ENCODE measurements at places on chromosomes 1 and 21. TPM values are rescaled to one million over a fixed set of nuclear protein-coding genes. Genes with fewer than 3 reads are reported as not detected.

- no peak for DNase-seq
Observed at GRCh38 chr1:160007577-160008200, 24.1 kb downstream of the PIGM start.

TSPEAR gene
- total RNA-seq: not detected

DTL gene
- 1.2 TPM for total RNA-seq

DNA sequence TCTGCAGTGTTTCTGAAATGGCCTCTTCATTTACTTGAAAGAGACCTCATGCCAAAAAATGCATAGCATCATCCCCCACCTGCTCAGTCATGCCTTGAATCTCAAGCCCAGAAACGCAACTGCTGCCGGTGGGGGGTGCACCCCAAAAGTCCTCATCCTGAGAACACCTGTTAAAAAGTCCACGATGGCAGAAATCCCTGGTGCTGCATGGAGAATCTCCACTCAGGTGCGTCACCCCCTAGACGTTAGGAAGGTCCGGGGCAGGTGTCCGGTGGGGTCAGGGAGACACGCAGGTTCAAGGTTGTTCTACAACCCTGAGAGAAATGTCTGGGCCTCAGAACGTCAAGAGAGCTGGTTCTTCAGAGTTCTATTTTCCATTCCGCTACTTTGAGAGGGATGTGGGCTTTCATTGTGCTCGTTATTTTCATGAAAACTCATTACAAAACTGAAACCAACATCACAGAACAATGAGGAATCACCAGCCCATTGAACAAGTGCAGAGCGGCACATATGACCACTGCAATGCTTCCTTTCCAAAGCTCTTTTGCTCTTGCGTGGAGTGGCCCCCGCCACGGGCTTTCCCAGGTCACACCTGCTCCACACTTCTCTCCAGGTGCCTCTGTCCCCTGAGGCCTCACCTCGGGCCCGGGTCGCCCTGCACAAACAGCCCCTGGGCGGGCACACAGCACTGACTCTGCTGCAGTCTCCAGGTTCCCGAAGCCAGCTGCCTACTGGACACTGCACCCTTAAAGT is 201.9 kb downstream of the TOMM20 start:
- DNase-seq: no peak

- no peak for DNase-seq
Observed at GRCh38 chr1:109243221-109243620, 6.1 kb upstream of the CELSR2 start.

DNA sequence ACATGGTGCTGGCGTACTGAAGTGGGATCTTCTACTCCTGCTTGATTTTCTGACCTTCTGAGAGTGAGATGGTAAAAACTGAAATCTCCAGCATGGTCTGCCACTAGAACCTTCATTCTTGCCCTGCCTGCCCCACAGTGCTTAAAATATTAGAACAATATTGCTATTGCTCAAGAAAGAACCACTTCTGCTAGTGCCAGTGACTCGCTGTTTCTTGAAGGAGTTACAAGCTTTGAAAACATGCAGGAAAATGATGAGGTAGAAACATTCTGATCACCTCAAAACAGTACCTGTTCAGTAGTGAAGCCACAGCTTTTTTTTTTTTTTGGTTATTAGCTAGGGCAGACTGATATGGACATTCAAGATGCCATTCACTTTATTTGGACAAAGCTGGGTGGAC is 95.3 kb downstream of the BACH1 start:
- no peak for DNase-seq

GRCh38 chr1:32247983-32248889 is 1.2 kb downstream of the FAM167B start:
- peak; percentile 59 for DNase-seq

NEXN gene
- total RNA-seq: 0.26 TPM

DNA sequence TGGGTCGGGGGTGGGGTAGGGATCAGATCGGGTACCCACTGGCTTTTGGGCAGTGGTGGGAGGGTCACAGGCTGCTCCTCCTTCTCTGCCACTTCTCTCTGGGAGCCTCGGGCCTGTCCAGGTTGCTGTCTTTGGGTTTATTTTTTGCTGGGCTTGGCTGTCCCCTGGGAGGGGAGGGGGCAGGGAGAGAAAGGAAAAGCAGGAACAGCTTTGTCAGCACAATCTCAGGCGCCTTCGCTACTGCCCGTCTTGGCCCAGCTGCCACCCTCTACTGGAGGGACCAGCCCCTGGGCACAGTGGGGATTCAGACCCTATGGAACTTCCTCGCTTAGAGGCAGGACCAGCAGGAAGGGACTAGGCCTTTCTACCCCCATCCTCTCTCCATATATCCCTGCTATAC is 8.4 kb downstream of the KCNQ4 start:
- no peak for DNase-seq

- DNase-seq: no peak
Observed at GRCh38 chr1:30901798-30902581, 6.6 kb downstream of the SDC3 start.

DNA sequence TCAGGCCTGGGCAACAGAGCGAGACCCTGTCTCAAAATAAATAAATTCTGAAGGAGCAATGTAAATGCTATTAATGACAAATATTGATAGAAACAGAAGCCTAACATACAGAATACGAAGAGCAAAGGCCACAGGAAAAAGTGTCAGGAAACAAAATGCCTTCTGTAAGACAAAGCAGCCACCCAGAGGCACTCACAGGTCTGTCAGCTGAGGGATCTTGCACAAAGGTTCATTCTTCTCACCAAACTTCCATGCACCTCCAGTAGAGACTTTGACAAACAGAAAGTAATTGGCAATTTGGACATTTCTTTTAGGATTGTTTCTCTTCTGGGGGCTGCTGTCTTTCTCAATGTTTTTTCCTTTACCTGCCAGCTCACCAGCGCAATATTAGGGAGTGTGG is 1.2 kb upstream of the ALDH9A1 start:
- no peak for DNase-seq

LGR6 gene
- total RNA-seq: 1.5 TPM

- DNase-seq: no peak
Observed at GRCh38 chr1:158002631-158003405, 9.4 kb downstream of the KIRREL1 start.

GRCh38 chr1:77536813-77537212 is 145.6 kb downstream of the ZZZ3 start:
- DNase-seq: no peak

DNA sequence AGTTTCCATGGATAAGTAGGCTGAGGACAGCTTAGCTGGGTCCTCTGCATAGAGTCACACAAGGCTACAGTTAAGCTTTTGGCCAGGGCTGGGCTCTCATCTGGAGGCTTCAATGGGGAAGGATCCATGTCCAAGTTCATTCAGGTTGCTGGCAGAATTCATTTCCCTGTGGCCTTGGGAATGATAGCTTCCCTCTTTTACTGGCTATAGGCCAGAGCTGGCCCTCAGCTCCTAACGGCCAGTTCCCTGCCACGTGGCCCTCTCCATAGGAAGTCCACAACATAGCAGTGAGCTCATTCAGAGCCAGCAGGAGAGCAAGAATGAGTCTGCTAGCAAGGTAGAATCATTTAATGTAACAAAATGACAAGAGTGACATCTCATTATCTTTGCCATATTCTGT is 15.1 kb upstream of the PODN start:
- DNase-seq: no peak

DNA sequence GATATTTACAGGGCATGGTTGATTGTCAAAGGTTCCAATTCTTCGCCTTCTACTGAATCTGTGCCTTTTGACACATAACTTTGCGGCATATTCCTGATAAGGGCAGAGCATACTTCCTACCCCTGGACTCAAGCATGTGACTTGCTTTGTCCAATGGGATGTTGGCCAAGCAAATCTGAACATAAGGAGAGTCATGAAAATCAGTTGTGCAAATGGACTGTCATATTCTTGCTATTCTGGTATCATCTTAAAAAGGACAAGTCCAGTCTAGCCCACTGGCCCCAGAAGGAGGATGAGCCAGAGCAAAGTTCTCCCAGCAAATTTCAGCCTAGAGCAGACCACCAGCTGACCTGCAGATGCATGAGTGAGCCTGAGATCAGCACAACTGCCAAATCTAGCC is 41.0 kb upstream of the MUTYH start:
- no peak for DNase-seq

DNA sequence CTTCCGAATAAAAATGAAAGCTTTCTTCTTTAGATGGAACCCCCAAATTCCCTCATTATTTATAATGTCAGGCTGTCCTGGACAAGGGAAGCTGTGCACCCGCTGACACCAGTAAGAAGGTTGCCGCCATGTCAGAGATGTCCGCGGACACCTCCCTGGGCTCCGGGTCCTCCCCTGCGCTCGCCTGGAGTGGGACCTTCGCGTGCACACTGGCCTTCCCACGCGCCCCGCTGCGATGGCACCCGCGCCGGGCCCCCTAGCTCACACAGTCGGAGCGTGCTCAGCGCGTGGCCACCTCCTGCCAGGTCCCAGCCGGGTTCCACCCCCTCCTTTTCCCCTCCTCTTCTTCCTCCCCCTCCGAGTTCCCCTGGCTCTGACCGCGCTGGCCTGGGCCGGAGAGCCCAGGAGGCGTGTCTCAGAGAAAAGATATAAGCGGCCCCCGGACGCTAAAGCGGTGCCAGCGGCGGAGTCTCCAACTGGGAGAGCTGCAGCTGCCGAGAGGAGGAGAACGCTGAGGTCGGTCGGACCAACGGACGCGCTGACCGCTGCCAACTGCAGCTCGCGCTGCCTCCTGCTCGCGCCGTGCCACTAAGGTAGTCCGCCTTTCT is at the start of gene G0S2:
G0S2 (plus strand) TSS at position 456 of the 608 bp plus-strand sequence. CDS start 273 bp downstream, outside the sequence.
- no peak for DNase-seq

LMX1A gene
- not detected for total RNA-seq

DNA sequence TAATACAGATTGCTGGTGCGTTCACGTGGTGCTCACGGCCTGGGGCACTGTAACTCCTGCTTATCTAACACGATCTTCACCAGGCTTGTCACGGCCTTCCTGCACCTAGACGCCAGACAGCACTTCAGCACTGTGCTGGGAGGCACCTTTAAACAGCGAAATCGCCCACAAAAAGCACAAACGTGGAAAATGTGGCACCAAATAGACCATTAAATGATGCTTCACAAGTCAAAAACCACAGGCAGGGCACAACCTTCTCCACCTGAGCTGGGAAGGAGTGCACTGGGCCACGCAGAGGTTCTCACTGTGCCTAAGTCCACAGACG is 20.0 kb downstream of the IBA57 start:
- DNase-seq: no peak

DNA sequence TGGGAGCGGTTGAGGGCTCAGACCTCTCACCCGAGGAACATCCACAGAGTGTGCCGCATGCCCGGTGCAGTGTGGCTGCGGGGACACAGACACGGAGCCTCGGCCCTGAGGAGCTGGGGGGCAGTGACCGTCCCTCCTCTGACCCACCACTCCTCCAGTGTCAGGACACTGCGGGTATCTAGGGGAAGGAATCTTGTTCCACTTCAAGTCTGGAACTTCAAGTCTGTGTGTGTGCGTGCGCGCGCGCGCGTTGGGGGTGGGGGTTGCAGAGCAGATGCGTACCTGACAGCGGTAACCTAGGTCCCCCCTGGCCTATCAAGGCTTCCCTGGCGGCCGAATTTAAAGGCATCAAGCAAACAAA is 17.3 kb downstream of the PCSK9 start:
- DNase-seq: no peak

PKLR gene
- 0.23 TPM for total RNA-seq

DNA sequence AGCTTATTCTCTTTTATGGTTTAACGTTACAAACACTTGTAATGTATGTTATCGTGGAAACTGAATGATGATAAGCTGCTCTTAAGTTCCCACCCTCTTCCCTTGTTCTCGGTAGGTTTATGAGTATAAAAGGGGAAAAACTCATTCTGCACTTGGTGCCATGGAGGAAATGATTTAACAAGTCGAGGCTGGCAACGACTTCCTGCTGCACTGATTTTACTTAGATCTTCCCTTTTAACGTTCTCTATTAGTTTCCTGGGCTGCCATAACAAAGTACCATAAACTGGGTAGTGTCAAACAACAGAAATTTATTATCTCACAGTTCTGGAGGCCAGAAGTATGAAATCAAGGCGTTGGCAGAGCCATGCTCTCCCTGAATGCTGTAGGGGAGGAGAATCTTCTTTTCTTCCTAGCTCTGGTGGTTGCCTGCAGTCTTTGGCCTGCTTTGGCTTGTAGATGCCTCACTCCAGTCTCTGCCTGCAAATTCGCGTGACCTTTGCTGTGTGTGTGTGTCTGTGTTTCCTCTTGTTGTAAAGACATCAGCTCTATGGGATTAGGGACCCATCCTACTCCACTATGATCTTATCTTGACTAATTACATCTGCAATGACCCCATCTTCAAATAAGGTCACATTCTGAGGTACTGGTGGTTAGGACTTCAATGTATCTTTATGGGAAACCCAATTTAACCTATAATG is 26.3 kb downstream of the HUNK start:
- no peak for DNase-seq

GRCh38 chr1:230899841-230900251 is 31.5 kb upstream of the C1orf198 start:
- no peak for DNase-seq

ITLN1 gene
- total RNA-seq: not detected

DNA sequence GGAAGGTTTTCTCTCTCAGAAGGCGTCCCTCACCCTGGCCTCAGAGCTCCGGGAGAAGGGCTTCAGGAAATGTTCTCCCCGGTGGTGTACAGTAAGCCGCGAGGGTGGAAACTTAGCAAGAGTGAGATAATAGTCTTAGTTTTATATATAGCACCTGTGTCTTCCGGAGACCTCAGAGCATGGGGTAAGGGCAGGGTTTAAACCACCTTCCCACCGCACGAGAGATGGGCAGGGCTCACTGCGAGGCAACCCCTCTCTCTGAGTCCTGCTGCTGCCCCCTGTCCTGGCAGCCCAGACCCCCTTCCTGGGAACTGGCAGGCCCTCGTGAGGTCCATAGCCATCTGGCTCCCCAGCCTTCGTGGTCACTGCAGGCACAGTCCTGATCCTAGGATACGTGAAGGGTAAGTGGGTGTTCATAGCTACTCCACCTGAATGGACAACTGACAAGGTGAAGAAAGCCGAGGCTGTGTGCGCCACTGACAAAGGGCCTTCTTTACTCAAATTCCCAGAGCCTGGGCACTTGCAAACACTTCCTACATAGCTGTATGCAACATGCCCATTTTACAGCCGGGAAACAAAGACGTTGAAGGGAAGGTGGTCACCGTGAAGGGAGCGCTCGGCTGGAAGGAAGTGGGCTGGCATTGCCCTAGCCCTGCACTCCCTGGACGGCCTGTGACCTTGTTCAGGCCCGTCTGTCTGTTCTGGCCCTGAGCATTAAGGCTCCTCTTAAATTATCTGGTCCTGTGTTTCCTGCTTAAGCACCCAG is 26.9 kb downstream of the ITPKB start:
- DNase-seq: peak; percentile 35

CHI3L2 gene
- total RNA-seq: 10.7 TPM

DNA sequence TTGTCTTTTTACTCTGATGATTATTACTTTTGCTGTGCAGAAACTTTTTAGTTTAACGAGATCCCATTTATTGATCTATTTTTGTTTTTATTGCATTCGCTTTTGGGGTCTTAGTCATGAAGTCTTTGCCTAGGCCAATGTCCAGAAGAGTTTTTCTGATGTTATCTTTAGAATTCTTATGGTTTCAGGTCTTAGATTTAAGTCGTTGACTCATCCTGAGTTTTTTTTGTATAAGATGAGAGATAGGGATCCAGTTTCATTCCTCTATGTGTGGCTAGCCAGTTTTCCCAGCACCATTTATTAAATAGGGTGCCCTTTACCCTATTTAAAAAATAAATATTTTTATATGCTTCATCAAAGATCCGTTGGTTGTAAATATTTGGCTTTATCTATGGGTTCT is 13.2 kb downstream of the MAN1C1 start:
- DNase-seq: no peak
